ENCODE measurements at places on chromosomes 2 and 18.
A peak's percentile ranks its signal among the peaks of the same experiment; 100 is the strongest.

DNA sequence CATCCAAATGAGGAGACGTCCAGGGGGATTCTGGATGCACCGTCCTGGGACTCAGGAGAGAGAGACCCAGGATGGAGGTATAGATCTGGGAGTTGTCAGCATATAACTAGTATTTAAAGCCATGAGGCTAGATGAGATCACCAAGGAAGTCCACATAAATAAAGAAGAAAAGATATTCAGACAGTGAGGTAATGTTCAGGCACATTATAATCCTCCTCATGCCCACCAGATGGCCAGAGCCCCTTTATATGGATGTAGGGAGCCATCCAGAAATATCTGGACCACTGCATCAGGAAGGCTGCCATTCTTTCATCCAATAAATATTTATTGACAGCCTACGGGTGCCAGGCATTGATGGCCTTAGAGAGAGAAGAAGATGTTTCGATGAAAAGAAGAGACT, 21.2 kb upstream of the NCKAP5 start:
- no peak for DNase-seq

- no peak for DNase-seq
These were observed 286.3 kb downstream of the PIEZO2 start for GRCh38 chr18:10863026-10863425.

GRCh38 chr2:233349005-233349998, 5.0 kb upstream of the DGKD start:
- DNase-seq, result no peak

GRCh38 chr2:118168615-118169014, 80.3 kb downstream of the INSIG2 start:
- no peak for DNase-seq

- DNase-seq, result no peak
These were observed 1709.1 kb upstream of the LRRTM1 start for GRCh38 chr2:82013641-82014040.

DNA sequence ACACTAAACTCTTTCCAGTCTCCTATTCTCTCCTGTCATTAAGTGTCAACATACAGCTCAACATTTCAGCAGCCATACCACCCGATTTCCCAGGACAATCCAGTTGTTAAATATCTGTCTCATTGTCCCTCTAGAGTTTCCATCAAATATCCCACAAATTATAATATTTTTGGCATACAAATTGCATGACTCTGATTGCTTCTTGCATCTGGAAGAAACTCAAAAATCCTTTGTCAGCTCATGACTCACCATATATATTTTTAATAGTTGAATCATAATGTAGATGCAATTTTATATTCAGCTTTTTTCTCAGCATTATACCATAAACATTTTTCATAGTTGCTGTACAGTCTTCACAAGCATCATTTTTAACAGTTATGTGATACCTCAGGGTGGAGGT, 7.2 kb downstream of the SLC30A3 start:
- DNase-seq, result no peak

GRCh38 chr2:172173174-172173706, 70.5 kb upstream of the DLX2 start:
- DNase-seq, result no peak

DNA sequence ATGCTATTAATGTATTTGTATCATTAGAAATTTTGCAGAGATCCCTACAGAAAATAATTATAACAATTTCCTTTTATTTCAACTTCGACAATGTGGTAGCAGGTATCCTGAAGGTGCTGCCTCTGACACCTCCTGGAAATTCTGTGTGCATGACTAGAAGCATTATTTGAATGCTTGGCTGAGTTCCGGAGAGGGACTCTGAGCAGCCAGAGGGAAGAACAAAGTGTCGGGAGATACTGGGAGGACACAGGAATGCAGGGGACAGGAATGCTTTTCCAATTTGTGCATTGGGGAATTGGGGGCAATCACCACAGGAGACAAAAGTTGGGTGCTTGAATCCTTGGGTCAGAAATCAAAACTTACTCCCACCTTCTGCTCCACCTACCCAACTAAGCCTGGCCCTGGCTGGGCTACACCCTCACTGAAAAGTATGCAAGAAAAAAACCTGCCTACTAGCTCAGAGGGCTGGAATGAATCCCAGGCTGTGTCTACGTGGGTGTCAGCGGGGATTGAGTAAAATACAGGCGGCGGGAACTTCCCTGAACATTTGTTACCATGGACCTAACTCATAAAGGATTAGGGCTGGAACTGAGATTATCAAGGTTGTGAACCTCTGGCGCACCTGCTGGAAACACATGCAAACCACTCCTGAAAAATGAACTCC, 299.3 kb downstream of the SOX11 start:
- no peak for DNase-seq

DNA sequence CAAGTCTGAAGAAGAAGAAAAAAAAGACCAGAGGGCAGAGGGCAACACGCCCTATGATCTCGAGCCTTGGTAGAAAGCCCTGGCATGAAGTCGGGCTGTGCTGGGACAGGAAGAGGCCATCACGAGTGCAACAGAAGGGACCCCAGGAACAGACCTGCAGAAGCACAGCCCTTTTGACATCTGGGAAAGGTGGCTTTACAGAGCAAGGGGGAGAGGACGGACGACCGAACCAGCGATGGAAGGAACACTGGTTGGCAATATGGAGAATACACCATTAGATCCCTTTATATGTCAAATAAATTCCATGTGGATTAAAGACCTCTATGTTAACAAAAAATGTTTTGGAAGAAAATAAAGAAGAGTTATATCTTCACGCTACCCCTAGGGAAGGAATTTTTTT, 10.7 kb downstream of the KIF1A start:
- DNase-seq, result no peak

GRCh38 chr2:63819256-63819655, 22.4 kb upstream of the UGP2 start:
- no peak for DNase-seq

- no peak for DNase-seq
These were observed 70.0 kb downstream of the DPP4 start for GRCh38 chr2:162004031-162004430.

DNA sequence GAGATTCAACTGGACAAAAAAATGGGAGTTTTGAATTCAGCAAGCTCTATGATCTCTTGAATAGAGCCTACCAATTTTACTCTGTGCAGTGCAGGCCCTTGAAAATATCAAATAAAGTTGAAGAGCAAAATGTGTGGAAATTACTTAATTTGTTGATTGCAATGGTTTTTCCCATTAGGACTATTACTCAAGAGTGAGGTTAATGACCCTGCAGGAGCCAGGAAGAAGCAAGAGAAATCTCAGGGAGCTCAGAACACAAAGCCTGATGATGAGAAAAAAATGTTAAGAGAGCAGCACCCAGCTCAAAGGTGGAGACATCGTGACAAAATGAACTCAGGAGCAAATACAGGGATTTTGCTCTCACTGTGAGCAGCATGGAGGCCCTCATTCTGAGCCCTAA, 337.6 kb upstream of the TRIB2 start:
- DNase-seq, result no peak

DNA sequence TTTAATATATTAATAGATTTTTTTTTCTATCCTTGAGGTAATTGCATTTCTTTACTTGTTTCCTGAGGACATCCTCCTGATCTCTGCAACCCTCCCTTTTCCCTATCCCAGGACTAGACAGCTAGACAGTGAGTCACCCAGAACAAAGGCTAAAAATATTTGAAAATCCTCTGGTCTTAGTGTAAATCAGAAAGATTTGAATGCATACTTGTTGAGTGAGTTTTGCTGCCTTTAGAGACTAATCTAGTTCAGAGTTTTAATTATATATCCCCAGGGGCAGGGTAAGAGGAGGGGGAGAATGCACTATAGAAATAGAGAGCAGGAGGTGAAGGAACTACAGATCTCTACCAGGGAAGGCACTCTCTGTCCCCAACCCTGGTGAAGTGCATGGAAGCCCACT, 202.3 kb upstream of the TCF4 start:
- no peak for DNase-seq

GRCh38 chr2:15728245-15728938, 136.7 kb downstream of the DDX1 start:
- no peak for DNase-seq

DNA sequence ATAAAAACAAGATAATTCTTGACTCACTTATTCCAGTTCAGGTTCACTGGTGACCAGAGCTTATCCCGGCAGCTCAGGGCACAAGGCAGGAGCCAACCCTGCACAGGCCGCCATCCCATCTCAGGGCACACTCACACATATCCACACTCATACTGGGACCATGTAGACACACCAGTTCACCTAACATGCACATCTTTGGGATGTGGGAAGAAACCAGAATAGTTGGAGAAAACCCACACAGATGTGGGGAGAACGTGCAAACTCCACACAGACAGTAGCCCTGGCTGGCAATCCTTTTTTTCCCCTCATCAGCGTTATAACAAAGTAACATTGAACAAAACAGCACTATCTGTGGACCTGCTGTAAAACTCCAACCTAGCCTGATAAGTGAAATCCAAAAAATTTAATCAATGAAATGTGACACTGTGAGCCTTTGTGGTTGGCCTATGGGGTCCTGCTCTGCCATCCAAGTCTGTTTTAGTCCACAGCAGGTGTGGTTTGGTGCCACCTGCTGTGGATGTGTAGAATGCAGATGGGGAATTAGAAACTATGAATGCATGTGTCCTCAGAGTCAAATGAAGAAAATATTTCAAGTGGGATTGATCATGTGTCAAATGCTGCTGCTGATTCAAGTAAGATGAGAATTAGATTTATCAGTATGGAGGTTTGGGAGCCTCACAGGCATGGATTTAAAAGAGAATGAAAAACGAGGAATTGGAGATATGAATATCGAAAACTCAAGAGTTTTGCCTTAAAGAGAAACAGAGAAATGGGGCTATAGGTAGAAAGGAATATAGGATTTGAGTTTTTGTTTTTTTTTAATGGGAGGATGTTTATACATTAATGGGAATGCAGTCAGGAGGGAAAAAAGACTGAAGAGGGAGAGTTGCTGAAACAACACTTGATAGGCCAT, 47.0 kb downstream of the UGP2 start:
- DNase-seq, result peak; percentile 44

DNA sequence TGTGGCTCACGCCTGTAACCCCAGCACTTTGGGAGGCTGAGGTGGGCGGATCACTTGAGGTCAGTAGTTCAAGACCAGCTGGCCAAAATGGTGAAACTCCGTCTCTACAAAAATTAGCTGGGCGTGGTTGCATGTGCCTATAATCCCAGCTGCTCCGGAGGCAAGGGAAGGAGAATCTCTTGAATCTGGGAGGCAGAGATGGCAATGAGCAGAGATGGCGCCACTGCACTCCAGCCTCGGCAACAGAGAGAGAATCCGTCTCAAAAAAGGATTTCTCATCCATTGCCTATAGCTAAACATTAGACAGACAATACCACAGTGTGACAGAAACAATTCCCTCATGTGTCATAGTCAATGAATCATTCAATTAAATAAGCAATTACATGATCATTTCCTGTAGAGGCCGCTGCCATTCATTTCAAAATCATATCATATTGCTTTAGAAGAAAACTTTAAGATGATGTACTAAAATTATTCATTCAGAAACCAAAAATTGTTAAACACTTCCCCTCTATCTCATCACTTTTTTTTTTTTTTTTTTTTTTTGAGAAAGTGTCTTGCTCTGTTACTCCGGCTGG, 69.5 kb upstream of the TGIF1 start:
- DNase-seq, result no peak

GRCh38 chr2:113079131-113079530, 11.4 kb downstream of the IL1F10 start:
- no peak for DNase-seq

Measured in NCI-H1694 (cell line).